ENCODE measurements at places on chromosomes 6 and 20. TPM values are rescaled to one million over a fixed set of nuclear protein-coding genes. Genes with fewer than 3 reads are reported as not detected.

PNISR gene
- 14.7 TPM for polyA plus RNA-seq

DDO gene
- 0.40 TPM for polyA plus RNA-seq

GHRH gene
- not detected for polyA plus RNA-seq

AIF1 gene
- polyA plus RNA-seq: not detected

RIMS4 gene
- polyA plus RNA-seq: not detected

OOEP gene
- polyA plus RNA-seq: not detected

TSBP1 gene
- not detected for polyA plus RNA-seq

FOXO3 gene
- polyA plus RNA-seq: 23.3 TPM

CEP85L gene
- polyA plus RNA-seq: 2.3 TPM

GSTA3 gene
- polyA plus RNA-seq: not detected

PSORS1C2 gene
- polyA plus RNA-seq: not detected

PRKN gene
- 0.07 TPM for polyA plus RNA-seq

CST2 gene
- polyA plus RNA-seq: not detected

CAGE1 gene
- 0.01 TPM for polyA plus RNA-seq

MAS1 gene
- polyA plus RNA-seq: not detected

CFAP206 gene
- polyA plus RNA-seq: 0.22 TPM

NPEPL1 gene
- 1.0 TPM for polyA plus RNA-seq

FUT9 gene
- not detected for polyA plus RNA-seq

SSTR4 gene
- polyA plus RNA-seq: not detected

HAO1 gene
- polyA plus RNA-seq: not detected

RIPPLY2 gene
- polyA plus RNA-seq: 0.16 TPM
